ENCODE measurements at places on chromosomes 16 and 17. TPM values are rescaled to one million over a fixed set of nuclear protein-coding genes. Genes with fewer than 3 reads are reported as not detected.

Gene CALB2
- total RNA-seq, result not detected

Gene P2RX5
- 1.7 TPM for total RNA-seq

Gene RHBDL1
- total RNA-seq, result 9.8 TPM

Gene PDE6G
- not detected for total RNA-seq

Gene CIBAR2
- not detected for total RNA-seq

Gene KRTAP1-5
- not detected for total RNA-seq
